ENCODE measurements at places on chromosomes 2 and 18.
A peak's percentile ranks its signal among the peaks of the same experiment; 100 is the strongest.

DNA sequence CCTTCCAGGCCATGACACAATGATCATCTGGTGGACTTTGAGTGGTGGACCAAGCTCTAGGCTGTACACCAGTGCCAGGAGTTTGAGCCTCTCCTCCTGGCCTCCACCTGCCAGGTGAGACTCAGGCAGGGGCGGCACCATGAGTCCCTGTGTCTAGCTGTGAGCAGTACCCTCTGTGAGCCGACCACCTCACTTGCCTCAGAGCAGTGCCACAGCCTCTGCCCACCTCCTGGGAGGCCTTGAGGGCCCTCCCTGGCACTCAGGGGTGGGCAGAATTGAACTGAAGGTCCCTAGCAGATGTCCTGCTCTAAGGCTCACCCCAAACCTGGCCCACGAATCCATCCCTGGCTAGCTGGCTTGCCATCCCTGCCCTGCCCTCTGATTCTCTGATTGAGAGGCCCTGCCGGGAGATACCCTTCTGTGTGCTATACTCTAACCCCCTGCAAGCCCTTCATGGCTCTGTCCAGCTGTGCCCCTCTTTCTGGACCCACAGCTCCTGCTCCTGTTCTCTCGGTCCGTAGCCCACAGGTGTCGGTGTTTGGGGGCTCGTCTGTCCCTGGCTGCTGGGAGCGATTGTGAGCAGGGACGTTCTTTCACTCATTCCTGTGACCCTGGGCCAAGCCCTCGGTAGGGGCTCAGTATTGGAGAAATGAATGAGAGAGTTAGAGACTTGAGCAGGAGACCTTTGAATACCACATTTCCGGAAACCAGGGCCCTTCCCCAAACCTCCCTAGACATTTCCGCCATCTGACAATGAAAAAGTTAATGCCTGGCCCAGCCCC, 70.0 kb downstream of the INHBB start:
- DNase-seq: no peak

DNA sequence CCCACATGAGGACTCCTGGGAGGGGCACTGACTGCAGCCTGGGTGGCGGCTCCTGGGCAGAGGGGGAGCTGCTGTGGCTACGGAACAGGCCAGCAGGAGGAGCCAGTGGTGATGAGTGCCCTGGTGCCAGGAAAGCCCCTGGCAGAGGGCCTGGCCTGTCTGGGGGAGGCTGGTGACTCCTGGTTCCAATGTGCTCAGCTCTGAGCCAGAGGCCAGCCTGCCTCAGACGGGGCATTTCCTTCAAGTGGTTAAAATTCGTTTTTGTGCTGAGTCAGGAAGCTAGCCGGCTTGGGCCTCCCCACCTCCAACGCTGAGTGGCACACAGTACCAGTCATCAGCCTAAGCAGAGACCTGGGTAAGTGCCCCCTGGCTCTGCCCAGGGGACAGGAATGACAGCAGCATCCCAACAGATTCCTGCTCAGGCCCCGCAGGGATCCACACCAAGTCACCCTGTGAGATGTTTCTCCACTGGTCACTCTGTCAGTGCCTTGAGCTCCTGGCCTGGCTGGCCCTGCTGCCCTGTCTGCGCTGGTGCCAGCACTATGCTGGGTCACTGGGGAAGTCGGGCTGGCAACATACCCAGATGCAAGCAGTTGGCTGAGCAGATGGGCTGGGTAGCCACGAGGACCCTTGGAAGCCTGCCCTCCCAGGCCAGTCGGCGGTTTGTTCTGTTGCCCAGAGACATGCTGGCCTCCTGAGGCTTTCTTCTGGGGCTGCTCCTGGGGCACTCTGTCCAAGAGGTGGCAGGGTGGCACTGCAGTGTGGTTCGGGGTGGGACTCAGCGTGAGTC, 7.1 kb upstream of the KLF11 start:
- peak; percentile 88 for DNase-seq

- no peak for DNase-seq
Observed at GRCh38 chr18:59388817-59389216, 29.8 kb upstream of the LMAN1 start.

GRCh38 chr18:72867746-72868584, at the start of gene NETO1:
NETO1 (minus strand) TSS chr18:72867987; CDS start chr18:72867291, 696 bp downstream.
- DNase-seq: no peak
